ENCODE measurements at places on chromosomes 16 and 17.

DNA sequence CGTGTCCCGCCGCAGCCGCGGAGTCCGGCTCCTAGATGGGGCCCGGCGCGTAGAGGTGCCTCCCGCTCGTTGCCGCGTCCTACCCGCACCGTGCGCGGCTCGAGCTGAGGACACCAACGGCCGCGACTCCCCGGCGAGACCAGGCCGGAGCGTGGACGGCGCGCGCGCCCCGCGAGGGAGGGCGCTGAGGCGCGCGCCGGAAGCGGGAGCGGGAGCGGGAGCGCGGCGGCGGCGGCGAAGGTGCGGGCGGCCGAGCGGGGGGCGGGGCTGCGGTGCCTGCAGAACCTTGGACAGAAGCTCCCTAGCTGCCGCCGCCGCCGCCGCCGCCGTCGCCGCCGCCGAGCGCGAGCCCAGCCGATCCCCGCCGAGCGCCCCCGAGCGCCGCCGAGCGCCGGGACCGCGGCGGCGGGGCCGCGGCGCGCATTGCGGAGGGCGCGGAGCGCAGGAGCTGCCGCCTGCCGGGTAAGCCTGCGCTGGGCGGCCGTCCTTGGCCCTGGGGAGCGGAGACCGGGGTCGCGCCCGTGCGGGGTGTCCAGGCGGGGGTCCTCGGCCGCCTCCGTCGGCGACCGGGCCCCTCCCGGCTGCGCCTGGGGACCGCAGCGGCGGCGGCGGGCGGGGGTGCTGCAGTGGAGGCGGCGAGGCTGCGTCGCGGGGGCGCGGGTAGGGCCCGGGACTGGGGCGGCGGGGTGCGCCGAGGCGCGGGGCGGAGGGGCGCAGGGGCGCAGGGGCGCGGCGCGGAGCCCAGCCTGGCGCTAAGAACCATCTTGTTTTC lies at the start of gene CDK5R1:
Gene CDK5R1, plus strand, starts transcription at position 293 of the 772 bp plus-strand sequence. CDS start 628 bp downstream, outside the sequence.
- DNase-seq = peak; percentile 54

GRCh38 chr17:64152428-64153125 lies 22.6 kb upstream of the ERN1 start:
- DNase-seq = no peak

- no peak for DNase-seq
Observed at GRCh38 chr16:14346278-14347142, 275.4 kb downstream of the MRTFB start.

DNA sequence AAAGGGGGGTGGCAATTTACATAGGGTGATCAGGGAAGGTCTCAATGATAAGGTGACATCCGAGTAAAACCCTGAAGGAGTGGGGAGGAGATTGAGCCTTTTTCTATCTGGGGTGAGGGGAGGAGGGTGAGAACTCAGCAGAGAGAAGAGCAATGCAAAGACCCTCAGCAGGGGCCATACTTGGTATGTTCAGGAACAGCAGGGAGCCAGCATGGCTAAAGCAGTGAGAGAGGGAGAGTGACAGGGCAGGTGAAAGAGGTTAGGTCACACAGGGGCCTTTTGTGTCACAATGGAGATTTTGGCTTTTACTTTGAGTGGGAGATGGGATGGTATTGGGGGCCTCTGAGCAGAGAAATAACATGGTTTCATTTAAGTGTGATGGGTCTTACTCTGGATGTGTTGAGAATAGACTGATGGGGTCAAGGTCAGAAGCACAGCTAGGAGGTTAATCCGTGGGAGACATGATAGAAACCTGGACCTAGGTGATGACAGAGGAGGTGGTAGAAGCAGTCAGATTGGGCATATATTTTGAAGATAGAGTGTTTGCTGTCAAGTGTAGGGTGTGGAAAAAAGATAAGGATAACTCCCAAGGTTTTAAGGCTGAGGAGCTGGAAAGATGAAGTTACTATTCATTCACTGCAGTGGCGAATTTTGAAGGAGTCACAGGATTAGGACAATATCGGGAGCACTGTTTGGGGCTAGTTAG lies 6.2 kb downstream of the SP2 start:
- no peak for DNase-seq

GRCh38 chr16:73230651-73231050 lies 182.7 kb upstream of the ZFHX3 start:
- DNase-seq = no peak

DNA sequence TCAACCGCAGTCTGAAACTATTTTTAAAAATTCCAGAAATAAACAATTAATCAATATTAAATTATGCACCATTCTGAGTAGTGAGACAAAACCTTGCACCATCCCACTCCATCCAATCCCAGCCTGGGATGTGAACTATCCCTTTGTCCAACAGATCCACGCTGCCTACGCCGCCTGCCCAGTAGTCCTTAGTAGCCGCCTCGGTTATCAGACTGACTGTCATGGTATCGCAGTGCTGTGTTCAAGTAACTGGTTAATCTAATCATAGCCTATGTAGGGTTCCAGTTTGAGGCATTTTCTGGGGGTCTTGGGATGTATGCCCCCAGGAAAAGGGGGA lies 437.7 kb downstream of the HS3ST3B1 start:
- no peak for DNase-seq

GRCh38 chr17:80497726-80498241 lies 21.4 kb upstream of the NPTX1 start:
- no peak for DNase-seq

DNA sequence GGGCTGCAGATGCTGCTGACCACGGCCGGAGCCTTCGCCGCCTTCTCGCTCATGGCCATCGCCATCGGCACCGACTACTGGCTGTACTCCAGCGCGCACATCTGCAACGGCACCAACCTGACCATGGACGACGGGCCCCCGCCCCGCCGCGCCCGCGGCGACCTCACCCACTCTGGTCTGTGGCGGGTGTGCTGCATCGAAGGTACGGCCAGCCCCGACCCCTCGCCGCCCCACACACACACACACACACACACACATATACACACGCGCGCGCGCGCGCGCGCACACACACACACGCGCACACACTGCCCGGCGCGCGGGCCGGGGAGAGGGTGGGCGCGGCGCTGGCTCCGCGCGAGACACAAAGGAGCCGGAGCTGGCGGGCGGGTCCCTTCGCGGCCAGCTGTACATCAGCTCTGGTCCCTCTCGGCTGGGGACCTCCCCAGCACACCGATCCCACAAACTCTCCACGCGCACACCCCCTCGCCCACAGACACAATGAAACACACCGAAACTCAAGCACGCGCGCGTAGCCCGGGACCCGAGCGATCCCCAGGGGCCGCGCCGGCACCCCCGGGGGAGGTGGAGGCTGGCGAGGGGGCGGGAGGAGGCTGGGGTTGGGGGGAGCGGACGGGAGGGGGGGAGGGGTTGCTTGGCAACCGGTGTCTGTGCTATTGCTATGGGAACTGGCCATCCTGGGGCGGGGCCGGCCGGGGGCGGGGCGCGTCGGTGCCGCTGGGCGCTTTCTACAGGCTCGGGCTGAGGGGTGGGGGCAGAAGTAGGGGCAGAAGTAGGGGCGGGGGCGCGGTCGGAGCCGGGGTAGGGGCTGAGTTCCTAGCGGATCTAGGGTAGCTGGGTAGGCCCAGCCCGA lies 658 bp downstream of the CACNG4 start:
- DNase-seq = peak; percentile 55

- peak; percentile 5 for DNase-seq
Observed at GRCh38 chr16:74623214-74623838, 16.4 kb upstream of the GLG1 start.

- no peak for DNase-seq
Observed at GRCh38 chr17:31297090-31297489, at the start of gene OMG. TSS of gene OMG (minus strand) at chr17:31297239. CDS start at chr17:31296331, 908 bp downstream.

- no peak for DNase-seq
Observed at GRCh38 chr17:72763981-72764380, 328.5 kb downstream of the SLC39A11 start.

- DNase-seq = peak; percentile 47
Observed at GRCh38 chr17:18248300-18248731, 10.2 kb downstream of the FLII start.

DNA sequence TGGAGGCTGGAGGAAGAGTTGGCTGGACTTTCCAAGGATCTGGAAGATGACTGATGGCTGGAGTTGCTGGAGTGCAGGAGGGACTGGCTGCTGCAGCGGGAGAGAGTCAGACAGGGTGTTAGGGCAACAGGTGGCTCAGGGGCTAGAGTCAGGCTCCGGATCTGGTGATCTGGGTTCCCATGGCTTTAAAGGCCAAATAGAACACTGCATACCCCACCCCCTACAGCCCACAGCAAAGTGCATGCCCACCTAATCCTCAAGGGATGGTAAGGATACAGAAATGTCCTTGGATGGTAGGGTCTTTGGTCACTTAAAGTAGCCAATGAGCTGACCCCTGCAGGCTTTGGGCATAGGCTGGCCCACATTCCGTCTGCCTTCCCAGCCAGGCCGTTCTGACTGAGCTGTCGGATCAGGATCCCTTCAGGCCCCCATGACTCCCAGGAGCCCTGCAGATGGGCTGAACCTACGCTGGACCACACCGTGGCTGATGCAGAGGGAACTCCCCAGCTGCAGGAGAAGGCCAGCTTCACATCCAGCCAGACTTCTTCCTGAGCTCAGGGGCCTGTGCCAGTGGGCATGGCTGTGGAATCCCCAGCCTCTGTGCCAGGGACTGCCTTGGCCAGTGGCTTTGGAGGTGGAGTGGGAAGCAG lies 13.9 kb downstream of the TNS4 start:
- no peak for DNase-seq

DNA sequence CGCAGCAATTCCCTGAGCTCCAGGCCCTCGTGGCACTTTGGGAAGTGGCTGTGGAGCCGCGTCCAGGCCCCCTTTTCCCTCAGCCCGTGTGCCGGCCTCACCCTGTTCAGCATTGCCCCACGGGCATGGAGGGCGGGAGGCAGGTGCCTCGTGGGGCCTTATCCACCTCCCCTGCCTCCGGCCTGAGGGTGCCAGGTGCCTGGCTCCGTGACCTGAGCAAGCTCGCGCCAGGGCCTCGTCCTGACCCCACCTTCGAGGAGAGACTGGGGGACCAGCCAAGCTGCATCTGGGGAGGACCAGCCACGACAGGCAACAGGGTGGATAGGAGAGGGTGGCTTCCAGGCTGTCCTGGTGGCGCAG lies 27.0 kb upstream of the AATK start:
- DNase-seq = no peak

Measured in NCI-H2081 (cell line).